ENCODE measurements at places on chromosomes 5 and 9.

GRCh38 chr9:14741369-14741768, 18.8 kb upstream of the CER1 start:
- no peak for DNase-seq

DNA sequence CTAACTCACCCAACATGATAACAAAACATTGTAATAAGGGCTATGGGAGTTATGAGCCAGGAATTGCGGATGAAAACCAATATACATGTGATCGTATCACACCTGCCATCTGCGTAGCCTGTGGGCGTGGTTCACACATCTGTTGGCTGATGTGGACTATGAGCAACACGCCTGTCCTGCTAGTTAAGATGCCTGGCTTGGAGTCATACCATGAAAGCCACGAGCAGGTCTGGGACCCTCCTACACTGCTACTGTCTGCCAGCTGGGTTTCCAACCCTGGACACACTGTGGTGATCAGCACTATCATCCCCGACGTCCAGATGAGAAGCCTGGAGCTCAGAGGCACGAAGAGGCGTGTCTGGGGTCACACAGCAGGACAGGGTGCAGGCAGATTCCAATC, 40.2 kb downstream of the STK10 start:
- peak; percentile 18 for DNase-seq

DNA sequence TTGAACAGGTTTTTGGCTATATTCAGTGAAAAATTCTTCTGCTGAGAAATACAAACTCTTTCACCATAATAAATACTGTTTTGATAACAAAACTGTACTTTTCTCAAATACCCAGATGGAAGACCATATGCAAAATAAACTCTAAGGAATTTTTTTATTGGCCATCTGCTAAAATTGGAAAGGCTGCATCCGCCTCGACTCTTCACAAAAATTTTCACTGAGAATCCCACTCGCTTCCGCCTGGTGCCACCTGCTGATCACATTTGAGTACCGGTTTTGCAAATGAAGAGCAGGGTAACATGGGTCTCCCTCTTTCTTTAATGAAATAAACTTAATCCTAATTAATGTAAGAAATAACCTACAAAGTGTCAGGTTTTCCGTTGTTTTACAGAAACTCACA, 76.4 kb downstream of the TTLL11 start:
- no peak for DNase-seq

GRCh38 chr9:124281931-124282371, 24.2 kb downstream of the NEK6 start:
- DNase-seq = no peak

- DNase-seq = peak; percentile 46
These were observed 12.0 kb upstream of the RXRA start for GRCh38 chr9:134314039-134314949.

- DNase-seq = no peak
These were observed 49.1 kb downstream of the NDST1 start for GRCh38 chr5:150556859-150557508.

GRCh38 chr5:165673499-165673898, 2168.1 kb downstream of the MAT2B start:
- no peak for DNase-seq

DNA sequence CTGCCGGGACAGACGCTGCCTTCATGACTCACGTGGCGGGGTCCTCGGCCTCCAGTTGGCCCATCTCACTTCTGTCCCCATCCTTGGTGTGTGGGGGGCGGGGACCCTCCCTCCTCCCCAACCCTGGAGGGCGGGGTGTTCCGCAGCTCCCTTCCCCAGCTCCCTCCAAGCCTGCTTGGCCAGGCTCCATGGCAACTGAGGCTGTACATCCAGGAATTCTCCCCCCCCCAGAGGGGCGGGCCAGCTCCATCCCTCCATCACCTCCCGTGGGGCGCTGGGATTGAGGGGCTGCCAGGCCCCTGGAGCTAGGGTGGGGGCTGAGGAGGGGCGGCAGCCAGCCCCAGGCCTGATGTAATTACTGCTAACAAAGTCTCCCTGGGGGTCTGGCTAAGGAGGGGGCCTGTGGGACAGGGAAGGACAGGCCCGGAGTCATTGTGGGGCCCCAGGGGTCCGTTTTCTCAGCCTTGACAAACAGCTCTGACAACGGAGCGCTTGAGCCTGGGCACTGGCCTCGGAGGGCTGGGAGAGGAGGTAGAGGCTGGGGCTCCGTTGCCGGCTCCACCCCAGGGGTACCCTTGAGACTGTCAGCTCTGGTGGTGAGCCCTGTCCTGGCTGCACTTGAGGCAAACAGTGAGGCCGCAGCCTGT, 8.0 kb downstream of the DIPK1B start:
- DNase-seq = peak; percentile 72

- DNase-seq = no peak
These were observed 245.4 kb upstream of the TUT7 start for GRCh38 chr9:86599561-86599960.

- no peak for DNase-seq
These were observed 1253.6 kb downstream of the EFNA5 start for GRCh38 chr5:106417163-106417562.

DNA sequence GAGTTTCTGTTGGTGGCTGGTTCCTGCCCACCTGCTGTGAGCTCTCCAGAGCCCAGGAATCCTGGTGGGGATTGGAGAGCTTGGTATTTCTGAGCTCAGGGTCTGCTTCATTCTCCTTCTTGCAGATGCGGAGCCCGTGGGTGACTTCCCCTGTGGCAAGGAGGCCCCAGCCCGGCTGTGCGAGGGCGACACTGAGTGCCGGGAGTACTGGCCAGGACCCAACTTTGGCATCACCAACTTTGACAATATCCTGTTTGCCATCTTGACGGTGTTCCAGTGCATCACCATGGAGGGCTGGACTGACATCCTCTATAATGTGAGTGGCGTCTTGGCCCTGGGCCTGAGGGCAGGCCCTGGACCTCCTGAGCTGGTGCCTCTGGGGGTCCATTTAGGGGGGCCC, 39.5 kb downstream of the CACNA1B start:
- DNase-seq = no peak

- DNase-seq = no peak
These were observed 13.3 kb downstream of the RBM18 start for GRCh38 chr9:122251351-122251750.

DNA sequence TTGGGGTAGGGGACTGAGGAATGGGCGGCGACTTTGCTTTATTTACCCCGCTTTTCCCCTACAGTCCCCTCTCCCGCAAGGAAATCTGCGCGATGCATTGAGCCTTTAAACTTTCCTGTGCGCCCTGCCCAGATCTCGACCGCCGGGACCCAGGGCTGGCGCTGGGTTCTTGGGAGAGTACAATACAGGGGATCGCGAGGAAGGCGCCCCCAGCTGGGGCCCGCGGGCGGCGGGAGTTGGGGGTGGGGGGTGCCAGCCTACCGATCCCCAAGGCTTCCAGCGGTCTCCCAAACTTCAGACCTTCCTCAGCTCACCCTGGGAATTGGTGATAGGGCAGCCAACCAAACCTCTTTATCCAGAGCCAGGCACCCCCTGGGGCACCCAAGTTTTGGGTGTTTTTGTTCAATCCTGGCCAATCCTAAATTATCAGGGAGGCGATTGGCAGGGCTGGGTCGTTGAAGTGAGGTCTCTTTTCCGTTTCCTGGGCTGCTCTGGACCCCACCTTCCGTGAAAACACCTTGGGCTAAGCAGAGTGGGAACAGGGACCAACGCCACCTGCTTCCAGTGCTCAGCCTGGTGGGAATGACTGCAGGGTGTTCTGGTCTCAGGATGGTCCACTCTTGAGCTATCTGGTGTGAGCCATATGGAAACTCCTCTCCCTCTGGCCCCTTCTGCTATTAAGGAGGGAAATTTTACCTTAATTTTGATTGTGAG, 51.4 kb upstream of the DAB2IP start:
- no peak for DNase-seq

GRCh38 chr9:29069376-29069775, 1496.1 kb upstream of the C9orf72 start:
- DNase-seq = no peak

- DNase-seq = no peak
These were observed 428.3 kb downstream of the DNAH5 start for GRCh38 chr5:13516195-13516594.

DNA sequence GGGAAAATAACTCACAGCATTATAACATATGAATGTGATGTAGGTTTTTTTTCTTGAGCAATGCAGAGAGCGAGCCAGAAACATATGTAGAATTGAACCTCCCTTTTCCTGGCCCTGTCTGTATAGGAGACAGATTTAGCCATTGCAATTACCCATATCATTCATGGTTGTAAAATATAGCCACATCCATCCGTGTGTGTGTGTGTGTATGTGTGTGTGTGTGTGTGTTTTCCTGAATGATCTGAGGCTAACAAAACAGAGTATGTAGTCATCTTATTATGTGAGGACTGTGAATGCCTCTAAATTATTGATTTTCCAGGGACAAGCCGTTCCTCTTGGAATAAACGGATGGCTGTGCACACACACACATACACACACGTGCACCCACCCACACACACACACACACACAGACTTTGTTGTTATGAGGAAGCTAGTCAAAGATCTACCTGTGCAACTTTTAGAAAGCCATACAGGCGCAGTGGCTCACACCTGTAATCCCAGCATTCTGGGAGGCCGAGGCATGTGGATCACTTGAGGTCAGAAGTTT, 11.7 kb upstream of the DENND1A start:
- DNase-seq = no peak

- no peak for DNase-seq
These were observed 120.9 kb downstream of the PIP5K1B start for GRCh38 chr9:68825762-68826472.

DNA sequence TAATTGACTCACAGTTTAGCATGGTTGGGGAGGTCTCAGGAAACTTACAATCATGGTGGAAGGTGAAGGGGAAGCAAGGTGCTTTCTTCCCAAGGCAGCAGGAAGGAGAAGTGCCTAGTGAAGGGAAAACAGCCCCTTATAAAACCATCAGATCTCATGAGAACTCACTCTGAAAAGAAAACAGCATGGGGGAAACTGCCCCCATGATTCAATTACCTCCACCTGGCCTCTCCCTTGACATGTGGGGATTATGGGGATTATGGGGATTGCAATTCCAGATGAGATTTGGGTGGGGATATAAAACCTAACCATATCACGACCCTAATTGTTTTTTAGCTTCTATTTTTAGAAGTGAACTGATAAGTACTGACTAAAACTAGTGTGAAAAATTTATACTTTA, 1377.5 kb upstream of the DMAC1 start:
- no peak for DNase-seq

- DNase-seq = no peak
These were observed 8.4 kb upstream of the RANBP3L start for GRCh38 chr5:36310138-36310537.

- DNase-seq = peak; percentile 60
These were observed 39.1 kb upstream of the RANBP6 start for GRCh38 chr9:6054280-6055099.

DNA sequence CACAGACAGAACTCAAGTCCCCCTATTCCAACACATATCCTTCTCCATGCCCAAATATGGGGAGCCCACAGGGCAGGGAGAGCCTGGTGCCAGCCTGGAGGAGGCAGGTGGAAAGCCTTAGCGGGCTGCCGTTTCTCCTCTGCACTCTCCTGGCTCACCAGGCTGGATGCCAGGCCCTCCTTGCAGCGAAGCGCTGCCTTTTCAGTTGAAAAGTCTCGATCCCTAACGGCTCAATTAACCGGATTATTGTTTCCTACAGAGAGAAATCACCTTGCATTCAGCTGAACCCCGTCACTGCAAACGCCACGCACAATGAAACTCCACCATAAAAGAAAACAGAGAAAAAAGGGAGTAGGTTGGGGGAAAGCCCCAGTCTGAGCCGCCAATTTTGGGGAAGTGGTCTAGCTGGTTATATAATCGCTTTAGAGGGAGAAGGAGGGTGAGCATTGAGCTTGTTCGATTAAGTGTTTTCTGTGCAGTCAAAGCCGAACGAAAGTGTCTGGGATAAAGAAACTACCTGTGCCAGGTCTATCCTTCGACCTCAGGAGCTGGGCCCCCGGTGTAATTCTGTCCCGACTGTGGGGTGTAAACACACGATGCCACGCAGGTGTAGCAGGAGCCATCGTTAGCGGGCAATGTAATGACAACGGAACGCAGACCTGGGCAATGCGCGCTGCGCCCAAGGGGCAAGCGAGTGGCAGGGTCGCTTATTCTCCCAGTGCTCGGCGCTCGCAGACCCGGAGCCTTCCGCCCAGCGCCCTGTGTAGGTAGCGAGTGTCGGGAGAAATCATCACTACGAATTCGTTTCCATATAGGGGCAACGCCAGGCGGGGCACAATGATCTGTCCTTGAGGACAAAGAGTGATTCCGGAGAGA, 3.8 kb downstream of the BARHL1 start:
- DNase-seq = no peak

DNA sequence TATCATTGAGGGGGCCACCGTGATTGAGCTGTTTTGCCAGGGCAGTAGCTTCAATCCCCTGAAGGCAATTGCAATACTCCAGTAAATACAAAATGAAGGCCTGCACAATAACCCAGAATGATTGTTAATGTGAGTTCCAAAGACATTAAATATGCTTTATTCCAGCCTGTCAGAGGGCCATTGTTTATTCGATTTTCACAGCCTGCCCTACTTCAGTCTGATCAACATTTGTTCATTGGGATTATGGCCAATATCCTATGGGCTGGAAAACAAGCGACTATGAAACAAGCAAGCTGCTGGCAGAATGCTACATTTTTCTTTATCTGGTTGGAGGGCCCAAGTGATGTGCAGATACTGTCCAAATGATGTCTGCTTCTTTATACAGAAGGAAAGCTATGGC, 543.1 kb downstream of the TLE1 start:
- no peak for DNase-seq

DNA sequence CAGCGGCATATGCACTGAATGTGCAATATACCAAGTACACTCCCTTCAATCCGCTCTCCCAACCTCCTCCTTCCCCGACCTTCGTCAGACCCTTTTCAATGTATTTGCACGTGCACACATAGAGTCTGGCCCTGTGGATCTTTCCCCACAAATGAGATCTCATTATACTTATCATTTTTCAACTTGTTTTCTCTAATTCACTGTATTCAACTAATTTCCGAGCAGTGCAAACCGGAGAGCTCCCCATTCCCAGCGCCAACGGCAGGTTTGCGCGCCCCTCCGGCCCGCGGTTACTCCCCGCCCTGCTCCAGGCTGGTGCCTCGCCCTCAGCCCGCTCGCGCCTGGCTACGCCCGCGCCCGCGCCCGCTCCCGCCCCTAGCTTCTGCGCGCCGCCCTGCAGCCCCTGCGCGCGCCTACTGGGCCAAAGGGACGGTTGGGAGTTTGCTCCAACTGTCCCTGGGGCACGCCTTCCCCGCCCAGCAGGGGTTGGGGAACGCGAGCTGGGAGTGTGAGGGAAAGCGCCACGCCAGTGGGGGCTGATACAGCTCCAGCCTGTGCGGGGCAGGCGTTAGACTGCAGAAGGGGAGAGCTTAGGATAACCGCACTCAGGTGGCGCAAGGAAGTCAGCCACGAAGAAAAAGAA, 3.3 kb upstream of the CDC20B start:
- peak; percentile 47 for DNase-seq

DNA sequence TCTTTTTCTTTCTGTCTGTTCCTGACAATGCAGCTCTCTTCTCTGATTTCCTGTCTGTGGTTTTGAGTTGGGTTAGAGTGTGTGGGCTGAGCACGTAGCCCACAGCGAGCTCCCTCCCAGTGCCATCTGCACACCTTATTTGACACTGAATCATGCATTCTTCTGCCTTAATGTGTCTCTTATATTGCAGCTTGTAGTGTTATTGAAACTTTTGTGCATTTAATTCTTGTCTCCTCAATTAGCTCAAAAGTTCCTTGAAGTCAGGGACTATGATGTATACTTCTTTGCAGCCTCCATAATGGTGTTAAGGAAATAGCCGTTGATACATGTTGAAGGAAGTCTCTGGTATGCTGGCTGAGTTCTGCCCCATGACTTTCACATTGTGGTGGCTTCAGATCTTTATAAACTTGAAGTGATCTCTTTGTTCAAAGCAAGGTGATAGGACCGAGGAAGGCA, 576.2 kb upstream of the CLINT1 start:
- DNase-seq = no peak

All from Right ventricle myocardium superior (tissue), 1 donor.